Heart right ventricle (tissue), 16 donors: ENCODE measurements at places on chromosomes 2 and 18. TPM values are rescaled to one million over a fixed set of nuclear protein-coding genes. Genes with fewer than 3 reads are reported as not detected.

DNA sequence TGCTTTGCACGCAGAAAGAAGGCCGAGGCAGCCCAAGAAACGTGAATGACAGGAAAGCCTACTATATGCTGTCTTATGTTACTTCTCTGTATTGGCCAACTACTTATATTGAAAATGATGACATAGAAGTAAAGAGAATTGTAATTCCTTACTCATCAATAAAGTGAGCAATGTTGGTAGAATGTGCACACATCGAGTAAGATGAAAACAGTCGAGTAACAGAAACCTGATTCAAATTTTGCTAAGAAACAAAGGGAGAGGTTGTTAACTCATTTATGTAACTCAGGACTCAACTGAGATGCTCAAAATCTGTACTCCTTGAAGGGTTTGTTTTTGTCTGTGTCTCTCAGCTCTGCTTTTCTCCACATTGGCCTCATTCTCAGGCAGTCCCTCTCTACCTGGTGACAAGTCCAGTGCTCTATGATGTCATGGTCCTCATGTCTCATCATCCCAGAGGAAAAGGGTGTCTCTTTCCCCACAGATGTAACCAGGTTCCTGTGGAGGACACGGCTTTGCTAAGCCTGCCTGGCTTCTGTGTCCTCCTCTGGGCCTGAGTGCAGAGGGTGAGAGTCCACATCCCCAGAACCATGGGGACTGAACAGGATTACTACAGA lies 30.3 kb upstream of the CCDC93 start:
- no peaks in the 10 kb centered on the region for H3K4me1 ChIP-seq
- peaks cover 20% of the 10 kb centered on the region for H3K27me3 ChIP-seq
- no peak overlapping the region for H3K4me3 ChIP-seq
- no peaks in the 10 kb centered on the region for H3K36me3 ChIP-seq
- H3K27ac ChIP-seq = no peak overlapping the region
- DNase-seq = no peak

DNA sequence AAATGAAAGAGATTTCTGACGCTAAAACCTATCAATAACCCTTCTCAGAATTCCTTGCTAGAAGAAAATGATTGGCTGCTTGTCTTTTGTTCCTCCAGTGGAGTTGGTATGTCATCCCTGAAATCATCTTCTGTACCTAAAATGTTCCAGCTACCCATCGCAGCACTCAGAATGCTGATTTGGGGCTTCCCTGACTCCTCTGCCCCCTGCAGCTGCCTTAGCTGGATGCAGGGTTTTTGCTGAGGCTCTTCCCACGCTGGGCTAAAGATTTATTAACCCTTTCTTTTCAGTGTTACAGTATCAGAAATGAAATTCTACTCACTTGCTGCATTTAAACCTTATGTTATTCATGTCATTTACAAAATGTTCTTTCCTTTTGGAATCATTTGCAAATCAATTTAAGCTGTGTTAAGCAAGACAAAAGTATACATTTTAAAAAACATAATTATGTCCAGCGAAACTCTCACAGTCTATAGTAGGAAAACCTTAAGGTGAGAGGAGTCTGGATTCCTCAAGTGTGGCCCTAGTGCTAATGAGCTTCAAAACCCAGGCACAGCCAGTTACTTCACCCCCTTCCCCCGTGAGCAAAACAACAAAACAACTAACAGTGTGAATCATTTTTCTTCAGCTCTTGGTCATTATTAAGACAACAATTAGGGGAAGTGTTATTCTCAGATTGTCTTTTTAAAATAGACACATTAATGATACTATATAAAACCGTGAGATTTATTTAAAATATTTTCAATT lies 32.8 kb downstream of the PKP4 start:
- no peak overlapping the region for H3K4me3 ChIP-seq
- peak overlapping the region; percentile 10 for H3K27ac ChIP-seq
- no peaks in the 10 kb centered on the region for H3K36me3 ChIP-seq

GRCh38 chr2:62074233-62074632 lies 121.7 kb upstream of the B3GNT2 start:
- no peaks in the 10 kb centered on the region for H3K4me1 ChIP-seq
- H3K27ac ChIP-seq = no peak overlapping the region
- no peak for DNase-seq
- no peaks in the 10 kb centered on the region for H3K27me3 ChIP-seq
- H3K4me3 ChIP-seq = no peak overlapping the region
- H3K36me3 ChIP-seq = peaks cover 6% of the 10 kb centered on the region

DNA sequence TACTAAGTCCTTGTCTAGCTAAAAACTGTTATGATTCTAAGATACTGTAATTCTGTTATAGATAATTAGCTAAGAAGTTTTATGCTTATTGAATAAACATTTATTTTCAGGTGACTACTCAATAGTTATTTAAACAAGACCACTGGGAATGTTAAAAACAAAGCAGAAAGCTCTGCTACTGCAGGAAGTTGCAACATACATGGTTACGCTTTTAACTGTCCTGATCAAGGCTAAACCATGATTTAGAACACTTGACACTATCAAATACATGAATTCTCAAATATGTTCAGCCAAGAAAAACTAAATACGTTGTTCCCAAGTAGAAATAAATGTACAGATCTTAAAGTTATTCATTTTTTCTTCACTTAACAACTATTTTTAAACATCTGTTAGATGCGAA lies 263.9 kb downstream of the NCKAP5 start:
- no peak overlapping the region for H3K27ac ChIP-seq
- H3K4me3 ChIP-seq = no peak overlapping the region
- H3K4me1 ChIP-seq = no peaks in the 10 kb centered on the region
- H3K36me3 ChIP-seq = no peaks in the 10 kb centered on the region
- no peaks in the 10 kb centered on the region for H3K27me3 ChIP-seq

The CCNT2 gene
- 4.7 TPM for polyA plus RNA-seq

- no peak for DNase-seq
- H3K4me3 ChIP-seq = no peak overlapping the region
- H3K36me3 ChIP-seq = no peaks in the 10 kb centered on the region
- peak overlapping the region; percentile 9 for H3K27ac ChIP-seq
- H3K27me3 ChIP-seq = no peaks in the 10 kb centered on the region
- peaks cover 15% of the 10 kb centered on the region for H3K4me1 ChIP-seq
These were observed 54.8 kb upstream of the PTPRM start for GRCh38 chr18:7512348-7512747.

GRCh38 chr2:171864357-171864985 lies 29.6 kb downstream of the SLC25A12 start:
- H3K36me3 ChIP-seq = peaks cover 17% of the 10 kb centered on the region
- peak; percentile 19 for DNase-seq
- peaks cover 33% of the 10 kb centered on the region for H3K4me1 ChIP-seq
- H3K4me3 ChIP-seq = no peak overlapping the region
- no peak overlapping the region for H3K27ac ChIP-seq
- H3K27me3 ChIP-seq = no peaks in the 10 kb centered on the region

The PSD4 gene
- 1.0 TPM for polyA plus RNA-seq

DNA sequence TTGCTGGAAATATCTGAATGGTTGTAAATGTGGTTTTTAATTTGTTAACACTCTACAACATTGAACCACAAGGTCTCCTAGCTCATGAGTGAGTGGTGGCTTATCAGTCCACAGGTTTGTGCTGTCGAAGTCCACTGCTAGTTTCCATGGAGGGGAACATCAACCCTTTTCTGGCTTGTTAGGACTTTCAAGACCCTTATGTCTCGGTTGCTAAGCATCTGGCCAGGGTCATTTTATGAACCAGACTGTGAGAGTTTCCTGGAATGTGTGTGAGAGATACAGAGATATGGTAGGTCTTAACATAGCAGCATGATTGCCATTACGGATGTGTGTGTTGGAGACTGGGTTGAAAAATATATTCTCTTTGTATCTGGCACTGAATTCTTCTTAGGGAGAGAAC lies 36.9 kb downstream of the KCNE4 start:
- no peaks in the 10 kb centered on the region for H3K36me3 ChIP-seq
- no peaks in the 10 kb centered on the region for H3K4me1 ChIP-seq

The EVA1A gene
- polyA plus RNA-seq = 0.73 TPM

GRCh38 chr2:8235419-8235818 lies 446.4 kb upstream of the ID2 start:
- H3K36me3 ChIP-seq = no peaks in the 10 kb centered on the region
- no peak overlapping the region for H3K4me3 ChIP-seq
- peaks cover 19% of the 10 kb centered on the region for H3K4me1 ChIP-seq
- H3K27me3 ChIP-seq = no peaks in the 10 kb centered on the region

The RGPD4 gene
- not detected for polyA plus RNA-seq

DNA sequence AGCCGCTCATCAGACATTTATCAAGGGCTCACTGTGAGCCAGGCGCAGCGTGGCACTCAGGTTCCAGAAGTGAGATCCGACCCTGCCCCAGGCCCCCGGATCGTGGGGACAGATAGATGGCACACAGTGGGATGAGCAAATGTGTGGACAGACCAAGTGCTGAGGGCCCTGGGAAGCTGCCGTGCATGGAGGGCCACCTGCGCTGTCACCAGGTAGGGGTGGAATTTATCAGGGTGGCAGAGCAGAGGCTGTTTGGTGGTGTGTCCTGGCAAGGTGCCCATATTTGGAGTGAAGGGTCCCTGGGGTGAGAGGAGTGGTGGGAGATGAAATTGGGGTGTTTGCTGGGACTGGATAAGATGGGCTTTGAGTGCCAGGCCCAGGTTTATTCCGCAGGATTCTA lies 92.8 kb upstream of the HS6ST1 start:
- no peaks in the 10 kb centered on the region for H3K4me1 ChIP-seq
- H3K27me3 ChIP-seq = no peaks in the 10 kb centered on the region
- H3K27ac ChIP-seq = no peak overlapping the region

DNA sequence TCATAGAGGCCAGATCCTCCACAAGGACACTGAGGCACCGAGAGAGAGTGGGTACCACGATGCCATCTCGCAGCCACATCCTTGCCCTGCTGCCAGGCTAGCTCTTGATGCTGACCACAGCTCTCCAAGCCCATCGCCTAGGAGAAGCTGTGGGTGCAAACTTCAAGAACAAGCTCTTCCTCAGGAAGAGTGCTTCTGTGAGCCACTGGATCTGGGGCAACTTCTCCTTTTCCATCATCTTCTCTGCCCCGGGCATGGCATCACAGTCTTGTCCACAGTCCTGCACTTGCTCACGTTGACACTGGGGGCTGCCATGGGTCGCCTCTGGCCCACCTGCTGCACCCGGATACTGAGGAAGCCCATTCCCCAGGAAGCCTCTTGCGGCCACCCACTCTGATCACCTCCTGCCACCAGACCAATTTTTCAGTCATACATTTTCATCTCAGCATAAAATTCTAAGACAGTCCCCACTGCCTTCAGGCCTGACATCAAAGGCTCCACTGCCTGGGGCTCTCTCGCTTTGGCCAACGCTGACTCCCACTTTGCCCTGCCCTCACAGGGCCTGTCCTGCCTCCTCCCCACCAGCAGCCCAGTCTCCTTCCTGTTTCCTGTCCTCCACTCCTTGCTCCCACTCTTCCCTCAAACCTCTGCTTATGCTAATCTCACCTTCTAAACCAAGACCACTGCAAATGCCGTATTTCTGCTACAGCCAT lies 243.9 kb downstream of the AFF3 start:
- no peak overlapping the region for H3K27ac ChIP-seq
- no peaks in the 10 kb centered on the region for H3K36me3 ChIP-seq
- no peaks in the 10 kb centered on the region for H3K27me3 ChIP-seq
- no peak for DNase-seq
- peaks cover 3% of the 10 kb centered on the region for H3K4me1 ChIP-seq
- no peak overlapping the region for H3K4me3 ChIP-seq

DNA sequence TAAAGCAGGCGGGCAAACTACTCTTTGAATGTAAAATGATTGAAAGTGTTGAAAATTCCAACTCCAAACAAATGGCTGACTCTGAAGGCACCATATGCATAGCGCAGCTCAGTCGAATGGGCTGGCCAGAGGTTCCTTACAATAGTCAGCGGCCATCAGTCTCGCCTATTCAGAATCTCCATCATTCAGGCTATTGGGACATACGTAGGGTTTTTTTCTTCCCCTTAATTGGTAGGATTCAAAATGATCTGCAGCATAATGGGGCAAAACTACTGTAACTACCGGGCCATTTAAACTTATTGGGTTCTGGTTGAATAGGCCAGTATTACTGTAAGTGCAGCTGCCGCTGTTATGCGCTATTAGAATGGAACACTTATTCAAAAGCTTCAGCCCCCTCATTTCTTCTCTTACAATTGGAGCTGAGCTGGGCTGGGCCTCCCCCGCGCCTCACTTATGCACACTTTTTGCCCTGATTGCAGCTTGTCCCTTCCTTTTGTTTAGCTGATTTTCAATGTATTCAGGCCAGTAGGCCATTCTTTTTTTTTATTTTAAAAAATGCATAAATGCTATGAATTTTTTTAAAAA lies 40.4 kb downstream of the SLC9A4 start:
- DNase-seq = no peak
- no peaks in the 10 kb centered on the region for H3K4me1 ChIP-seq
- H3K27ac ChIP-seq = no peak overlapping the region
- H3K36me3 ChIP-seq = no peaks in the 10 kb centered on the region

GRCh38 chr2:30444273-30444672 lies 2.8 kb upstream of the LCLAT1 start:
- no peaks in the 10 kb centered on the region for H3K27me3 ChIP-seq
- H3K27ac ChIP-seq = no peak overlapping the region
- no peak for DNase-seq
- no peak overlapping the region for H3K4me3 ChIP-seq
- no peaks in the 10 kb centered on the region for H3K36me3 ChIP-seq

DNA sequence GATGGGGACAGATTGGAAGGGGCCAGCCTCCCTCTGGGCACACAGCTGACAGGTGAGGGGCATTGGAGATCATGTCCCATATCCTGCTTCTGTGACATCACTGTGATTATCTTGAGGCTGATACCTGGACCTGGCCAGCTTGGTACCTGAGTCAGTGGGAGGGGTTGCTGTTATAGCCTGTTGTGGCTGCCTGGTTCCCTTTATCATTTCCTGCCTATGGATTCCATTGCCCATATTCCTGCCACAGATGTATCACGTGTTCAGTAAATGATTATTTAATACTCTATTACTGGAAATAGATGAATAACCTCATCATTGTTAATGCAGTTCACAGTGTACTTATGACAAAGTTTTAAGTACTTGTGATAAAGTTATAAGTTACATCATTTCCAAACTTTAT lies 7.8 kb upstream of the SCYGR1 start:
- H3K27ac ChIP-seq = no peak overlapping the region
- no peaks in the 10 kb centered on the region for H3K27me3 ChIP-seq
- H3K4me1 ChIP-seq = no peaks in the 10 kb centered on the region
- no peaks in the 10 kb centered on the region for H3K36me3 ChIP-seq
- no peak for DNase-seq
- no peak overlapping the region for H3K4me3 ChIP-seq
